Thoracic aorta (tissue), 2 donors: ENCODE measurements at places on chromosomes 13 and 19. TPM values are rescaled to one million over a fixed set of nuclear protein-coding genes. Genes with fewer than 3 reads are reported as not detected.

DNA sequence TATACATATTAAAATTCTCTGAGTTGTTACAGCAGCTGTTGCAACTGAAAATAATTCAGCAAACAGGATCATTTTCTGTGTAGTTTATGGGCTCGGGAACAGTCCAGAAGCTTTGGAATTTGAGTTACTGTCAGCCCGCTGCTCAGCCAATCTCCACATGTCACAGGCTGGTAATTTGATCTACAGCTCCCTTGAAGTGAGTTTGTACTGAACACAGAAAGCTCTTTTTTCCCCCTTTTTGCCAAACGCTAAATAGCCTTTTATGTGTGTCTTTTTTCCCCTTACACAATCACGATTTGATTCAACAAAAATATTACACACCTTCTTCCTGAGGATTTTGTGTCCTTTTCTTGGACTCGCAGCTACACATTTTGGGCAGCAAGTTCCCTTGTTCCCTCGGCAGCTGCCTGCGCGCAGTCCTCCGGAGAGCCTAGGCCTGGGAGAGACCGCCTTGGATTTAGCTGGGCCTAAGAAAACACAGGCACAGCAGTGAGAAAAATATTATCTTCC is 371.4 kb downstream of the KCNRG start:
- DNase-seq: no peak

- DNase-seq: no peak
Measured at GRCh38 chr13:104318121-104318520, 1251.9 kb upstream of the SLC10A2 start.

DNA sequence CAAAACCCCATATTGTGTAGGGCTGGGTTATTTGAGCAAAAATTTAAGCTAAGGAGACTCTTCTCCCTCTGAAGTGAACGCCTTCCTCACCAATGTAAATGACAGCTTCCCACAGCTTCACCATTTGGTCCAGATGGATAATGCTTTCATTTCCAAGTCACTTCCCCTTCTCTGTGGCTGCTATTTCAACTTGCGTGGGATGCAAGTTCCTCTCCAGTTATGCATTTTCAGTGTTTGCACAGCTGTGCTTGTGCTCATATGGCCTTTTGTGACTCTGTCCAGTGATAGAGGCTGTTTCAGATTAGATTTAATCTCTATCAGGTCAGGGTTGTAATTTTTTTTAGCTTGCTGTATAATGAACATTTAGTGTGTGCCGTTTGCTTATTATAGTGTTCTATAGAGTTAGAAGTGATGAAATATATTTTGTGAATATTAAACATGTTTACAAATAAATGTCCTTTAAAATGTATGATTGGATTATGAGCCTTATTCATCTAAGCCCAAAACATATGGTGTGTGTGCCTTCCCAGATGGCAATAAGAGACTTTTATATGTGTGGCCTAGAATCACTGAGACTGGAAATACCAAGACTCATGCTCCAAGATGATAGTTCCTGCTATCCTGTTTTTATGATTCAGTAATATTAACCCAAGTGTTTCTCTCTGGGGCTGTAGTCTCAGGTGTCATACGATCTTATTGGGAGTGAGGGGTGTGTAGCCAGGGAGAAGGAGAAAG is 86.6 kb downstream of the TNFRSF19 start:
- DNase-seq: no peak

PSG5 gene
- not detected for total RNA-seq

SIRT2 gene
- 68.4 TPM for total RNA-seq

ZNF560 gene
- total RNA-seq: not detected

FSD1 gene
- not detected for total RNA-seq

SIGLEC9 gene
- total RNA-seq: 13.1 TPM

DNA sequence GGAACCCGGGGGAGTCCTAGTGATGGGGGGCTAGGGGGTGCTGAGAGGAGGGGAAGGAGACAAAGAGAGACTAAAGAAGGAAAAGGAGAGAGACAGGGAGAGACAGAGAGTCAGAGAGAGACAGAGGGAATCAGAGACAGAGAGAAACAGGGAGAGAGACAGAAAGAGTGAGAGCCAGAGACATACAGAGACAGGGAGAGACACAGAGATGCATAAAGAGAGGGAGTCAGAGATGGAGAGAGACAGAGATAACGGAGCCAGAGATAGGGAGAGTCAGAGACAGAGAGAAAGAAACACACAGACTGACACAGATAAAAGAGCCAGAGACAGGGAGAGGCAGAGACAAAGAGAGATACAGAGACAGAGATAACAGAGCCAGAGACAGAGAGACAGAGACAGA is 1.5 kb upstream of the TNFSF9 start:
- DNase-seq: no peak

DNA sequence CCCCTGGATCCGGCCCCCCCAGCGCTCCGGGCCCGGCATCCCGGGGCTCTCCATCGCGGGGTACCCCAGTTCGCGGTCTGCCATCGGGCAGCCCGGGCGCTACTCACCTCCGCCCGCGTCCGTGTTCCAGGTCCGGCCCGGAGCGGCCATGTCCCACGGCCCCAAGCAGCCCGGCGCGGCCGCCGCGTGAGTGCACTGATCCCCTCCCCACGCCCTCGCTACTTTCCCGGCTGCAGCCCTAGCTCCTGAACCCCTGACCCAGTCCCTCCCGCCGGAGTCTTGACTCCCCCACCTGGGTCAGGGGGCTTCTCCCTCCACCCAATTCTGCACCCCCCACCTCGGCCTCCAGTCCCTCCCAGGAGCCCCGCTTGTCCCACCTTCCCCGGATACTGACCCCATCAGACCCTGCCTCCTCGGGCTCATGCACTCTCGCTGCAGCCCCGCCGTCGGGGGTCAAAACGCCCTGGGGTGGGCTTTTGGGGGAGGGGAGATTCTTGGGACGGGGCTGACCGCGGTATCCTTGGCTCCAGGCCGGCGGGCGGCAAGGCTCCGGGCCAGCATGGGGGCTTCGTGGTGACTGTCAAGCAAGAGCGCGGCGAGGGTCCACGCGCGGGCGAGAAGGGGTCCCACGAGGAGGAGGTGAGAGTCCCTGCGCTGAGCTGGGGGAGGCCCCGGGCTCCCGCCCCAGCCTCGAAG is 566 bp downstream of the HMG20B start:
- DNase-seq: no peak

SSBP4 gene
- 87.7 TPM for total RNA-seq

DNA sequence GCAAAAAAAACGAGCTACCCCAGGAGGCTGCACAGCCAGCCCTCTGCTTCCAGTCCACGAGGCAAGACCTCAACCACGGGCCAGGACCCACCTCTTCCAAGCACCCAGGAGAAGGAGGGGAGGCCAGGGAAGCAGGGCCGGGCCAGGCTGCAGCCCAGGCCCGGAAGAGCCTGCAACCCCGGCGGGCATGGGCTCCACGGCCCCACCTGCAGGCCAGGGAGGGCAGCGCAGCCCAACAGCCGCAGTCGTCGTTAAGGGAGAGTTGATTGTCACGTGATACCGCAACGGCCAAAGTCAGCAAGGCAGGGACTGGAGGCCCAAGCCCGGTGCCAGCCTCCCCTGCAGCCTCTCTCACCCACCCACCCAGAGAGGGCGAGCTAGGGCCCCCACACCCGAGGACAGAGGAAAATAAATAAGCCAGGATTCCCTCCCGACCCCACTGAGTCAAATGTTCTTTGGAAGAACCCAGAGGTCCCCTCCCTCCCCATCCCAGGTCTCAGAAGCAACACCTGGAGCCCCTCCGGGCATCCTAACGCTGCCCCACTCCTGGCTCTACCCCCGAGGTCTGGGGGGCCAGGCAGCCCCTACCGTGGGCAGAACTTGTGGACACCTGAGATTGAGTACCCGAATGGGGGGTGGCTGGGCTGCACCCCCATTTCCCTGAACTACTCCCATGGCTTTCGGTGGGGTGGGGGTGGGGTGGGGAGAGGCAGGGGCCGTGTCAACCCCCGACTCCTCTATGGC is 5.2 kb upstream of the REXO1 start:
- DNase-seq: no peak

NCAN gene
- not detected for total RNA-seq
